ENCODE measurements at places on chromosomes 5 and 9.

DNA sequence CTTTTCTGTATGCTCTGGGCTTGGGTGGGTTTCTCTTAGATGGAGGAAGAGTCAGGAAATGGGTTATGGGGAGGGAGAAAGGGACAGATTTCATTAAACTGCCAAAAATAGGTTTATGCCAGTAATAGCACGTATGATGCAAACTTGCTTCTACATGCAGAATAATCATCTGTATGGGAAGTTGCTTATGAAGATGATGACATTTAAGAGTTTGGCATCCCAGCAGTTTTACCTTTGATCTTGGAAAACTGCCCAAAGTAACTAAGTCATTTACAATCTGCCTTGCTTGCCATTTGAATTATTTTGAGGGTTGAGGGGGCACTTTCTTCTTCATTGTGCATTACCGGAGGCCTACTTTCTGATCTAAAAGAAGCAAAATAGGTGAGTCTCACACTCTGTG lies 282.9 kb upstream of the ANKRD55 start:
- DNase-seq, result no peak

GRCh38 chr5:131974956-131975726 lies 29.7 kb upstream of the MEIKIN start:
- DNase-seq, result no peak

GRCh38 chr9:7790022-7790818 lies 9.4 kb downstream of the DMAC1 start:
- no peak for DNase-seq

GRCh38 chr9:130681769-130682420 lies 11.7 kb upstream of the EXOSC2 start:
- DNase-seq, result no peak

DNA sequence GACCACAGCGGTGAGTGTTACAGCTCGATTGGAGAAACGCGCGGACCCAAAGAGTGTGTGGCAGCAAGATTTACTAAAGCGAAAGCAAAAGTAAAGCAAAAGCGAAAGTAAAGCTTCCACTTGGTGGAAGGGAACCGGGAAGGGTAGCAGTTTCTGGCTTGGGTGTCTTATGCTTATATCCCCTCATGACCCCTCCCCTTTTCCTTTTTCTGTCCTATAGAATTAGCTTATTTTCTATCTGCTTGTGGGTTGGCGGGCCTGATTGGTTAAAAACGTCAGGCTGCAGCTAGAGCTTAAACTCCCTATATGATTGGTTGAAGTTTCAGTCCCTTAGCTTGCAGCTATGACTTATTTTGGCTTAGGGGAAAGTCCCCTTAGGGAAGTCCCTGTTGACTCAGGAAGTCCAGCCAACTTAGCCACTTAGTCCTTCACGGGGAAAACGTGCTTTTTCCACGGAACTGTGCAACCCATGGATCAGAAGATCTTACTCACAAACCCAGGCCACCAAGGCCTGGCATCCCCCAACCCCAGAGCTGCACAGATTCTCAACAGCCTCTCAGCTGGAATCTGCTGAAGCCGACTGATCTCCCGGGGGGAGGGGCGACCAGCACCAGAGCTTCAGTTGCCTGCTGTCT lies 114.2 kb upstream of the ADAMTS16 start:
- DNase-seq, result no peak

DNA sequence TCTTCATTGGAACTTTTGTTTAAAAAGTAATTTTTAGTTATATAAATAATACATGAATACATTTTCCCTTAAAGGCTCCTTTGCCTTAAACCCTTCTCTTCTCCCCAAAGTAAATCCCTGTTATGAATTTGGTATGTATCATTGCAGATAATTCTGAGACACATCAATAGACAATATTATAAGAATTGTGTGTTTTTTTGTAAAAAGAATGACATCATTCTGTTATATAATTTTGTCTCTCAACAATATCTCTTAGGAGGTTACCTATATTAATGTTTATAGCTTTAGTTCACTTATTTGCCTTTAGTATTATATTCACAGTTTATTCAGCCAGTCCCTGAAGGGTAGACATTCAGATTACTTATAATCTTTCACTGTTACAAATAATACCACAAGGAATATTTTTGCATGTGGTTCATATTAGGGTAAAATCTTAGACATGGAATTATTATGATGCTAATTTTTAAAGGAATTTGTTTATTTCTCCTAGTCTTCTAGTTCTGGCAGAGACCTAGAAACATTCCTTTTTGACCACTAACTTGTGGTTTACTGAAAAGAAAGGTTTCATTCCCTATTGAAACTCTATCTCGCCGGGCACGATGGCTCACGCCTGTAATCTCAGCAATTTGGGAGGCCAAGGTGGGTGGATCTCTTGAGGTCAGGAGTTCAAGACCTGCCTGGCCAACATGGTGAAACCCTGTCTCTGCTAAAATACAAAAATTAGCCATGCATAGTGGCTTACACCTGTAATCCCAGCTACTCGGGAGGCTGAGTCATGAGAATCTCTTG lies 105.6 kb downstream of the KCTD16 start:
- DNase-seq, result no peak

GRCh38 chr5:54387659-54388232 lies 67.8 kb upstream of the HSPB3 start:
- DNase-seq, result no peak

DNA sequence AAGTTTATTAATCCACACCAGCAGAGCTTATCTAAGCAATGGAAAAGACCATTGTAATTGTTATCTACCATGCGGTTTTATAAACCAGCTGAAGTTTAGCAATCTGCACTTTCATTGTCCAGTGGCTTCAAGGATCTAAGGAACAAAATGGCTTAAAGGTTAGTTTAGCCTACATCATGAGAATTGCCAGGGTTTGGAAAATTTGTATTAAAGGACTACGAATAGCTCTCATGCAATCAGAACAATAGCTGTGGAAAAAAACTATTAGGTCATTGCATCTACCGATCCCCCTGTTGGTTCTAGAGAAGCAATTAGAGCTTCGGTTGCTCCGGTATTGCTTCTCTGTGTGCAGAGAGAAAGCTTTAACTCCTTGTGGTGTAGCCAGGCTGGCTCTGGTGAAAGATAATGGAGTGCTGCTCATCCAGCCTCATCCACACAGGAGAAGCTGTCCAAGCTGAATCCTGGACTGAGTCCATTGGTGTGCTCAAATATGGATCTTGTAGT lies 86.3 kb upstream of the SLC12A2 start:
- DNase-seq, result no peak

DNA sequence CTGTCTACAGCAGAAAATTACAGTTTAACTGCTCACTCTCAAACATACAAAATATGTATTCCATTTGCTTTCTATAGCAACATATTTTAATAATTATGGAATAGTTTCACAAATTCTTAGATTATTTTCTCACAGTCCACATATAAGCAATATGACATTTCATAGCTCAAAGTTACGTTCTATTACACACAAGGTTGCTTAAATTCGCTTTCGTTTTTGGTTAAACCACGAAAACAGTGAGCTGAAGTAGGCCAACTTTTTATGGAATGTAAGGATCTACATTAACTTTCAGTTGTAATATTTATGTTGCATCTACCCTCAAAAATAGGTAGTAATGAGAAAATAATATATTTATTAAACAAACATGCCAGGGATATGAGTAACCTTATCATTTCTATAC lies 966.0 kb upstream of the ACO1 start:
- DNase-seq, result no peak

- DNase-seq, result no peak
These were observed 38.6 kb upstream of the RNF38 start for GRCh38 chr9:36438536-36439236.

- no peak for DNase-seq
These were observed 147.0 kb downstream of the PAM start for GRCh38 chr5:102902135-102902448.

DNA sequence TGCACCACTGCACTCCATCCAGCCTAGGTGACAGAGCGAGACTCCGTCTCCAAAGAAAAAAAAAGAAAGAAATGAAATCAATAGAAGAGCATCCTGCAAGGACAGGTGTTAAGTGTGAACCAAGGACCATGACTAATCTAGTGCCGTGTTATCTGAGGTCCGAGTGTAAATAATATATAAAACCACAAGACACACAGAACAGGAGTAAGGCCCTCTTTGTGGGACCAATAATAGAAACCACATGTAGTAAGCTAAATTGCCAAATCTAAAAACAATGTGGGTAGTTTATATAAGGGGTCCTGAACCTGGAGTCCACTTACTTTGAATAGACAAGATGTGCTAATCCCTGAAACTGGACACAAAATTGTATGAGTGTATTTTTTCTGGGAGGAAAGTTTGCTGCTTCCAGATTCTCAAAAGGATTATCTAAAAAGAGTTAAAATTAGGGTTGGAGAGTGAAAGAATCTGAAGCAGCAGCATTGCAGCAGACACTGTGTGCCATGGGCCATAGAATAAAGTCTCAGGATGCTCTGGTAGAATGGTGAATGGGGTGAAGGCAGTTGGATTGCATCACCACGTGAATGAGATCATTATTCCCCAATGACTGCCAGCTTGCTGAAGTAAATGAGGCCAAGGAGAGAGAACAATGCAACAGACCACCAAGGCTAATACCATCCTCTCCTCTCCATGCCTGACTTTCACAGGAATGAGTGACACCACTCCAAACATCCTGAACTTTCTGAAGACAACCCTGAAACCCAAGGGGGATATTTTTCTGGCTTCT lies 222.7 kb downstream of the DCP2 start:
- DNase-seq, result no peak

GRCh38 chr5:151270599-151270998 lies 17.6 kb downstream of the GM2A start:
- no peak for DNase-seq

- no peak for DNase-seq
These were observed 11.0 kb downstream of the IFNA21 start for GRCh38 chr9:21155501-21155900.

DNA sequence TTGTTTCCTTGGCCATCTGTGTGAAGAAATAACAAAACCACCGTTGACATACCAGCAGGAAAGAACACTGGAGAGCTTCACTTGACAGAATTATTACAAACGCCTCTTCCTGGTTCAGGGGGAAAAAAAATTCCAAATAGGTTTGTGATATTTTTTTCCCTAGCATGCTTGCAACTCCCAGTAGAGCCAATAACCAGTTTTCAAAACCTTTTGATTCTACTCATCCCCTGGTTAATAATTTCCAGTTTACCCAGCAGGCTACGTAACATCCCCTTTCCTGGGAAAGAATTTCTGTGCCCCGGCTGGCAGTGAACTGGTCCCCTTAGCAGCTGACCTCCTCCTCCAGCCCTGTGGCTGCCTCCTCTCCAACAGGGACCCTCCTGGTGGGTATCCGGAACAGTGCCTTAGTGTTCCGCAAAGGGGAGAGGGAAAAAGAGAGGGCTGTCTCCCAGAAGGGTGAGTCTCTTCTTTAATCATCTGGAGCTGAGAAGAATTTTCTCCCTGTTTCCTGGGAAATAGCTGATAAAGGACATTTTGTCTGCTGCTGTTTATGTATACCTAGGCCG lies 72.8 kb upstream of the BOD1 start:
- DNase-seq, result no peak

DNA sequence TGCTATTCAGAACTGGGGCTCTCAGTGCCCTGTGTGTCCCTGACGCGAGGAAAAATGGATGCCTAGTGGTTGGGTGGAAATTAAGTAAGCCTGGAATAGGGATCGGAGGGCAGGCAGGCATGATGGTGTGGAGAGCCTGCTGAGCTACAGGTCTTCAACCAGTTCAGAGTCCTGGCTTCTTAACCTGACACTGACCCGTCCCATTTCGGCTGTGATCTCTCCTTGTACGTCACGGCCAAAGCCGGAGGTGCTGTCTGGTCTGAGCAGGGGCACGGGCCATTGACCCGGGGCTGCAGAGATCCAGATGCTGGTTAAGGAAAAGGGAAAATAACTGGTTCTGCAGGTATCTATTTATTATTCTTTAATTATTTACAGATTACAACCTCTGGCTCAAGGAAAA lies 27.9 kb downstream of the RHOBTB3 start:
- no peak for DNase-seq

- DNase-seq, result no peak
These were observed 1.6 kb upstream of the OBP2B start for GRCh38 chr9:133210609-133211008.

- no peak for DNase-seq
These were observed 691.7 kb upstream of the SEMA6A start for GRCh38 chr5:117266280-117266679.

- DNase-seq, result no peak
These were observed 3.2 kb upstream of the SCGB3A1 start for GRCh38 chr5:180594311-180595045.

DNA sequence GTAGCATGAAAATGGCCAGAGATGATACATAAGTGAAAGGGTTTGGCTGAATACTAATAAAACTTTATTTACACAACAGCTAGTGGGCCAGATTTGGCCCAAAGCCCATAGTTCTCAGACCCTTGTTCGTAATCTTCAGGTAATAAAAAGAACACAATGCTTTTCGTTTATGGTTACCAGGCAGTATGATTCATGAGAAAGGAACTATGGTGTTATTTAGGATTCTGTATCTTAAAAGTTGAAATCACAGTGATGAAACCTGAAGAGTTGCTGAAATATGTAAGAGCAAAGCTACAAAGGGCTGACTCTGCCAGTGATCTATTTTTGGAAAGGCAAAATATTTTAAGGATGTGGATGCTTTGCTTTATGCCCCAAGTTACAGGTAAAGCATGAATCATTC lies 192.7 kb downstream of the SMC2 start:
- DNase-seq, result no peak

GRCh38 chr9:110752766-110753165 lies 84.2 kb downstream of the MUSK start:
- no peak for DNase-seq

GRCh38 chr9:120532475-120532874 lies 47.5 kb downstream of the CDK5RAP2 start:
- DNase-seq, result no peak

DNA sequence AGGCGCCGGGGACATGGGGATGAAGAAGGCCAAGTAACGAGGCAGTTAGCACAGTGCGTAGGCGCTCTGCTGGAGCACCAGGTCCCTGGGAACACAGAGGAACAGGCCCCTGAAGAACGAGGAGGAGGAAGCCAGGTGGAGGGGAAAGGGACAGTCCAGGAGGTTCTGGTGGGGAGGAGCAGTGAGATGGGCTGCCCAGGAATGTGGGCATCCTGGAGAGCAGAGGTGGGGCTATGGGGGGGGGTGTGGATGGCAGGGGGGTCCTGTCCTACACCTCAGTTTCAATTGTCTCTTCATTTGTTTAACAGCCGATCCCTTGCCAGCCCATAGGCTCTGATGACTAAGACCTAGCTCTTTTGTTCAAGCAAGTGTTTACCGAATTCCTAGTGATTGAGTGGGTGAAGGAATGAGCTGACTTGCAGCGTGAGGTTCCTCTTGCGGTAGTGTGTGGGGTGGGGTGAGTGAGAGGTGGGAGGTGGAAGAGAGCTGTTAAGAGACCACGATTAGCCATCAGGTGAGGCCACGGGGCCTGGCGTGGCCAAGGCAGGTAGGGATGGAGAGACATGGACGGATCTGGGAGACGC lies 8.4 kb upstream of the PHYHD1 start:
- DNase-seq, result no peak

Measured in stimulated activated CD8-positive, alpha-beta memory T cell treated with anti-CD3 and anti-CD28 coated beads, Interleukin-15, amount 100 ng/mL, for 4 hours (primary cell).